ENCODE measurements at places on chromosomes 11 and 22. TPM values are rescaled to one million over a fixed set of nuclear protein-coding genes. Genes with fewer than 3 reads are reported as not detected.

The NDUFV1 gene
- total RNA-seq, result 384 TPM

The FOLR3 gene
- total RNA-seq, result not detected

The OR2AT4 gene
- not detected for total RNA-seq

The NXPE4 gene
- total RNA-seq, result not detected

The TRIM51 gene
- not detected for total RNA-seq

The EPS8L2 gene
- total RNA-seq, result 473 TPM

The CABP4 gene
- total RNA-seq, result 16.2 TPM

The CCDC179 gene
- not detected for total RNA-seq
